Fibroblast of skin of abdomen (primary cell): ENCODE measurements at places on chromosomes 5 and 9.

- DNase-seq, result peak; percentile 52
Measured at GRCh38 chr5:96114736-96115135, 153.1 kb upstream of the ELL2 start.

DNA sequence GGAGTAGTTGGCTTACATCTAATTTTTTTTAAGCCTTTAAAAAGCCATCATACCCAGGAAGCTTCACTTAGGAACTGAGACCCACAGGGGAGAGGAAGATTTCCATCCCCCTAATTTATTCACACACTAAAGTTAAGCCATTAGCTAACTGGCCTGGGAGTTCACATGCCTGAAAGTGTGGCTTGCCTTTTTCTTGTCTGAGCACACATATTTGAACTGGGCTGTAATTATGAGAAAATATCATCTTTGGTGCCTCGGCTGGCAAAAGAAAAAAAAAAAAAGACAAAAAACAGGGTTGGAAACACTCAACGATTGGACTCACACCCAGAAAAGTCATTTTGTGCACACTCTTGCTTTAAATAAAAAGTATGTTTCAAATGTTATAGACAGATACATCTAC is 847.3 kb downstream of the MAT2B start:
- DNase-seq, result no peak

DNA sequence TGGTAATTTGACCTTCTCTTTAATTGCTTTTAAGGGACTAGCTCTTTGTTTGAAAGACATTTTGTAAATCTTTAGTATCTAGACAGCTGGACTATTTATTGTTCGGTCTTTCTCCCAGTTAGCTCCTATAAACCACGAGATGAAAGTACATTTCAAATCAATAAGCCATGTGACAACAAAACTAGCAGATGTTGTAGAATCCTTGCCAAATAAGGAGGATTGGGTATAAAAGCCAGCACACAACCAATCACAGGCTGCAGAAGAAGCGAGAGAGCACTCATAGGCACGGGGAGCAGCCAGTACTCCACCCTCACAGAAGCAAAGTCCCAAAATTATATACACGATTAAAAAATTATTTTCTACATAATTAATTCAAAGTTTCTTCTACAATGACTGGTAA is 8.1 kb upstream of the OMD start:
- DNase-seq, result peak; percentile 59

DNA sequence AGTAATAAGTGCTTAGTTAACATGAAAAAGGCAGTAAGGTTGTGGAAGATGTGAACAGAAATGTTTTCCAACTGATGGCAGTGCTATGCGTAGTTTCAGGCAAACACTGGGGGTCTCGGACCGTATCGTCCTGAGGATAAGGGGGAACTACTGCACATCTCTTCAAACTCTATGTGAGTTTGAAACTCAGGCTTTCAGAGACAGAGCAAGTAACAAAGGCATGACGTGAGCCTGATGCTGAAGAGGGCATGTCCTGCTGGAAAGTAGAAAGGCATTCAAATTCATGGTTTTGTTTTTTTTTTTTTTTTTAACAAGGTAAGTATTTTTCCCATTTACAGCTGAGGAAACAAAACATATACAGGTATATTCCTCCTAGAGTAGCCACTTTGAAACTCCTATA is 59.9 kb downstream of the TRIM36 start:
- DNase-seq, result no peak

DNA sequence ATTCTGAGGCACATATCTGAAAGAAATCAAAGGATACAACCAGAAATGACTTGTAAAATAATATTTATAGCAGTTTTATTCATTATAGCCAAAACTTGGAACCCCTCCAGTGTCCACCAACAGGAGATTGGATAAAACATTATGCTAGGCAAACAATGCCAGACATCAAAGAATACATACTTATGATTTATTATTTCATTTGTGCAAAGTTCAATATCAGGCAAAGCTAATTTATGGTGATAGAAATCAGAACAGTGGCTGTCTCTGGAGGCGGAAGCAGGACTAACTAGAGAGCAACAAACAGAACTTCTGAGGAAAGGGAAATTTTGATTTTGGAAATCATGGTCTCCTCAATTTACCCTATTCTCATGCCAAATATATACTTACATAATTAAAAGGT is 193.1 kb downstream of the ICE1 start:
- DNase-seq, result no peak

DNA sequence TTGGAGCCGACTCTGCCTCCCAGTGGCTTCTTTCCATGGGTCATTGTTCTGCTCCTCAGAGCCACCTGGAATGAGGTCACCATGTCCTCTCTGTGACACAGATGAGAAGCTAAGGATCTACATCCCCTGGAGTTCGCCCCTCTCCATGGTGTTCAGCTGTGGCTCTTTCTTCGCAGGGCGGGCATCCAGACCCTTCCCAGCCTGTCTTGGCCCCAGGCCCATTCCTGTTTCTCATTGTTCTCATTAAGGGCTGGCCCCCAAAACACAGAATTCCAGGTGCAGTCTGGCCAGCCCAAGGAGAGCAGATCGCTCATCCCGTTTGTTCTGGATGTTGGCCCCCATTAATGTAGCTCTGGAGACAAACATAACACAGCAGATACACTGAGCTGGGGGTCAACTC is 66.4 kb upstream of the COL15A1 start:
- no peak for DNase-seq

DNA sequence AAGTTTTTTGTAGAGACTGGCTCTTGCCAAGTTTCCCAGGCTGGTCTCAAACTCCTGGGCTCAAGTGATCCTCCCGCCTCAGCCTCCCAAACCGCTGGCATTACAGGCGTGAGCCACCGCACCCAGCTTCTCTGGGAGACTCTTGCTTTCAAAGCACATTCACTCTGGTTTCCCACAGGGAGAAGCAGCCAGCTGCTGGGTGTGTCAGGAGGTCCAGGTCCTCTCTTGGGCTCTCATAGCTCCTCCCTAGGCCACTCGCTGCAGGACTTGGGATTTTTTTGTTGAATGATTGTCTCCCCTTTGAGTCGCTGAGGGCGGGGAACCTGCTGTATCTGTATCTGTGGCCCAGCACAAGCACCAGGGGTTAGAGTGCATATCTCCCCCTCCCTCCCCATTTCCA is 68.4 kb upstream of the RAPGEF1 start:
- DNase-seq, result no peak

DNA sequence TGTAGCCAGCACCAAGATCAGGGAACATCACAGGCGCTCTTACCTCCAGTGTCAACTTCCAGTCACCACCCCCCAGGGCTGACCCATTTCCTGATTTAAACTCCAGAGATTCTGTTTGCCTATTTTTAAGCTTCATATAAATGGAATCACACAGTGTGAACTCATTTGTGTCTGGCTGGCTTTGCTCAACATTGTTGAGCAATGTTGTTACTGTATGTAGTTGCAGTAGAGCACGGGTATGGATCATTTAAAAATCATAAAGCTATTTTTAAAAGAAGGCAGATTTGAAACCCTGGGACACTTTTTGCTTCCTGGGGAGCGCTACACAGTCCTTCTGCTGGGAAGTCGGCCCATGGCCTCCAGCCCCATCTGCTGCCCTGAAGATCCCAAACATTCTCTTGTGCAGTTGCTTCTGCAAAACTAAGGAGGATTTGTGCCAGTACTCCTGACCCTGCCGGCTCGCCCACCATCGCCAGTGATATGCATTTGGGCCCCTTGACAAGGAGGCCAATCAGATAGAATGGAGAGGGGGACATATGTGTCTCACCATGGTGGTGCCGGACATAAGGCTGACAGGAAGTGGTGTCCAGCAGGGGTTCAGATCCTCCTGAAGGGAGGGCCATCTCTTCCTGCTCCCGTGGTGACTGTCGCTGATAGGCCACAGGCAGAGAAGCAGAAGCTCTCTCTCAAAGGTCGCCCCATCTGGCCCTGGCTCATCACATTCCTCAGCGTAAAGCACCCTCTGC is 13.3 kb downstream of the DCANP1 start:
- peak; percentile 41 for DNase-seq

GRCh38 chr9:100071271-100071670 is 27.5 kb downstream of the ERP44 start:
- DNase-seq, result no peak

DNA sequence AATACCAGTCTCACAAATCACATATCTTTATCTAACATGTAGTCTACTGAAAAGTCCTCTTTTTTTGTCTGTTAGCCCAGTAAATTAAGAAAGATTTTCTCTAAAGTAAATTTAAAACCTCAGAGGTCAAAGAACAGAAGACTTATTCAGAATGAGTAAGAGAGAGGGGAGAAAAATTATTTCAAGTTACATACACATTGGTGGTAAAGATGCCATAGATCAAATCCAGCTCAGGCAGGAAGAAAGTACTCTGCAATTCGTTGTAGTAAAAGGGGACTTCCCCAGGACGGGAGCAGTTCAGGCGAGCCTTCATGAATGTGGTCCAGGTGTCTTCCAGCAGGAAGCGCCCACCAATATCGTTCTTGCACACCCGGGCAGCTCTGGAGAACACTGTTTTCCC is 344.1 kb downstream of the SEMA5A start:
- no peak for DNase-seq

DNA sequence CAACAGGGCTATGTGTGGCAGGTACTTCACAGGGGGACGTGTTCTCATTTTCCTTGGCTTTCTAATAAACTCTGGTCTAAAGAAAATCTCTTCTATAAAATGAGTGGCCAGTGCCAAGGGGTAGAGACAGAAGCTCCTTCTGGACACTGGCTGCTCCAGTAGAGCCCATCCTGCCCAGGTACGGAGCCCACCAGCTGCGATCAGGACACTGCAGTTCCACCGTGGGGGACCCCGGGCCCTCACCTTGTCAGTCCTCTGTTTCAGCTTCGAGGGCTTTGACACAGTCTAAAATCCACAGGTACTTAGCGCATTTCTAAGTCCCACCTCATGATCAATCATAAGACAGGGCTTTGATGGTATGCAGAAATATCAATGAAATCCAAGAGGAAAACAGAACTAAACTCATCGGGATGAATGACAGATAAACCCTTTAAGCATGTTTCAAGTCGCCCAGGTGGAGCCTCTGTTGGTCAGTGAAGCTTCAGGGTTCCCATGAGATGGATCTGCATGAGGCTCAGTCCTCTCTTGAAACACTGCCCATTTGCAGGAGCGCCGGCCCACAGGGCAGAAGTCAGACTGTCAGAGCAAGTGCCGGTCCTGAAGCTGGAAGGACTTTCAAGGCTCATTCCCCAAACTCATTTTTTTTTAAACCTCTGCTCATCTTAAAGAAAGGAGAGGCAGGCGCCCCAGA is 20.3 kb upstream of the TERT start:
- DNase-seq, result no peak

GRCh38 chr9:12698266-12698665 is 5.1 kb downstream of the TYRP1 start:
- peak; percentile 81 for DNase-seq

DNA sequence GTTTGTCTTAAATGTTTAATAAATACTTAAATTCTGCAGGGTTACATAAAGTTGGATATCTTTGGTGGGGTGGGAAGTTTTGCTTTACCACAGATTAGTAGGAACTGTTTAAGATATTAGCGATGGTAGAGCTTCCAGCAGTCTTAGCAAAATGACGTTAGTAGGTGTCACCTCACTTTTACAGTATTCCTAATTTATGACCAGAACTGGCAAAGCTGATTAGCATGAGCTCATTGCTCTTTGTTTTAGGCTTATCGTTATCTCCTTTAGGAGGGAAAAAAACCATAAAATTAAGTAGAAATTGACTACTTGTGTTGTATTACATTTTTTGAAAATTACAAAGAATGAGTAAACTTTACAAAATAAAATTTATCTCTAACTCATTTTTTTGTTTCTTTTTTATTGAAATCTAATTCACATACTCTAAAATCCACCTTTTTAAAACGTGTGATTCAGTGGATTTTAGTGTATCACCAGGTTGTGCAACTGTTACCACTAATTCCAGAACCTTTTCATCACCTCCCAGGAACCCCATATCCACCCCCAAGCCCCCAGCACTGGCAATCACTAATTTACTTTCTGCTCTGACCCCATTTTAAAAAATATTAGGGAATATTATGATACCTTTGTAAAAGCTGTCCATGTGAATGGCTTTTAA is 129.5 kb downstream of the TRIO start:
- no peak for DNase-seq

- peak; percentile 53 for DNase-seq
Measured at GRCh38 chr5:93607367-93608258, 24.6 kb downstream of the NR2F1 start.

GRCh38 chr5:54302267-54302687 is 8.1 kb downstream of the ARL15 start:
- peak; percentile 25 for DNase-seq

GRCh38 chr5:10351199-10351905 is 2.1 kb upstream of the MARCHF6 start:
- DNase-seq, result peak; percentile 74

- DNase-seq, result no peak
Measured at GRCh38 chr9:123911024-123911423, 18.9 kb downstream of the DENND1A start.

- DNase-seq, result no peak
Measured at GRCh38 chr5:102835717-102836116, 80.6 kb downstream of the PAM start.

- no peak for DNase-seq
Measured at GRCh38 chr5:137666461-137666850, 69.4 kb downstream of the KLHL3 start.

DNA sequence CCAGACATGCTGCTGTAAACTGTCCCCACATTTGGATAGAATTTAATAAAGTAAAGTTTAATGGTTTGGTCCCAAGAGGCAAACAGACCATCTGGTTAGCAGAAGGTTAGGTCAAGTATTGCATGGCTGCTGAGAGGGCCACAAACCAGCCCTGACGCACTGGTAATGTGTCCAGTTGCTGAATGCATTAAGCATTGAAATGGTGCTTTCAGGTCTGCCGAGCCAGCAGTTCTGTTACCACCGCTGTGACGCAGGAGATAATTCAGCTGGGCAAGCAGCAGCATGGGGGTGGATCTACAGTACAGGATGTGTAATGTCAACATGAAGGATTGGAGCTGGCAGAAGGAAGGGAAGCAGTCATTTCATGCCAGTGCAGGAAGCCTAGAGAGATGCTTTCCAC is 16.0 kb downstream of the ZNF462 start:
- peak; percentile 88 for DNase-seq

- DNase-seq, result no peak
Measured at GRCh38 chr9:128057724-128058409, 9.3 kb downstream of the NAIF1 start.

DNA sequence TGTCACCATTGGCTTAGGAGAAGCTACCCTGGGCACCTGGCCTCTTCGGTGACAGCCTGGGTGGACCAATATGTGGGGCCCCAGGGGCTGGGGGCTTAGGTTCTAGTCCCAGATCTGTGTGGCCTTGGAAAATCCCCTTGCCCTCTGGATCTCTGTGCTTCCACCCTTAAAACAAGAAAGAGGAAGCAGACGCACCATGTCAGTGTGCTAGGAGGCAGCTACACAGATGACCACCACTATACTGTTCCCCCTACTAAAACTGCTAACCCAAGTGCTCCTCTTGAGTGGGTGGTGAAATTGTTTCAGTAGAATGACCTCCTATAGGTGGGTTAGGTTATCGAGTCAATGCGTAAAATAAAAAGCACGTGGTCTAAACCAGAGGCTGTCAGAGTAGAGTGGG is 31.0 kb downstream of the AFAP1L1 start:
- no peak for DNase-seq

GRCh38 chr9:93697352-93698139 is 121.2 kb downstream of the PHF2 start:
- DNase-seq, result no peak

GRCh38 chr5:139701056-139701741 is 53.0 kb downstream of the CXXC5 start:
- no peak for DNase-seq

GRCh38 chr9:38713426-38713825 is 6.5 kb downstream of the FAM240B start:
- peak; percentile 71 for DNase-seq

GRCh38 chr9:105928416-105928815 is 234.1 kb downstream of the TMEM38B start:
- DNase-seq, result no peak
